Activated T-helper 2 cell treated with anti-CD3 and anti-CD28 coated beads, Interferon-gamma antibody, Interleukin-2, Interleukin-4, amounts not matched to agents 10 μg/mL and 5 μg/mL and 100 μg/mL, durations not matched to agents 14 hours and 24 hours and 36 hours (primary cell): ENCODE measurements at places on chromosomes 4 and X. TPM values are rescaled to one million over a fixed set of nuclear protein-coding genes. Genes with fewer than 3 reads are reported as not detected.

- no peak for DNase-seq
Measured at GRCh38 chrX:52015794-52016193, 53.2 kb downstream of the MAGED4B start.

DNA sequence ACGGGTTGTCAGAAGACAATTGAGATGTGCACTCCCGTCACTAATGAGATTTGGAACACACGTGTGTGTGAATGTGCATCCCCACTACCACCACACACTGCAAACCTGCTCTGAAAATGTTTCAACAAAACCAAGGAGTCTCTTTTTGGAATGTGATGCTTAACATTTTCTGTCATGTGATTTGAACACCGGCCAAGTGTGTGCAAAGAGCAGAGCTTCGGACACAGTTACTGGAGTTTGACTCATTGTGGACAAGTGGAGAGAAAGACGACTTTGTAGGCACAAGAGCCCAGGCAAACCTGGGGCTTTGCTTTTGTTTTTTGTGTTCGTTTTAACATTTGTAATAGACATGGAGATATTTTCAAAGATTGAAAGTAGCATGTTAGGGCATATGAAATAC, 49.2 kb downstream of the CCKAR start:
- DNase-seq = no peak

DNA sequence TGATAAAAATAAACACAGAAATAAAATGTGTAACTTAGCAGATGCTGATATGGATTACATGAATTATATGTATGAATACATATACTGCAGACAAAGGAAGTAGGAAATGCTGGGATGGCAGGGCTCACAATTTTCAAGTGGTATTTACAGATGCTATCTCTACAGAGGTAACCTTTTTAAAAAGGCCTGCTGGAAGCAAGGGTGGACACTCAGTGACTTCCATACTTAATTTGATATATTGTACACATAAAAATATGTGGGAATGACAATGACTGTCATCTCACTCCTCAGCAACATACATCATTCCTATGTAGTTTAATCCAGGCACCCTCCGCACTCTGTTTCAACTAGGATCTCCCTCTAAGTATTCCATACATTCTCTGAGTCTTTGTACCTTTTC, 452.9 kb downstream of the DTHD1 start:
- no peak for DNase-seq

DNA sequence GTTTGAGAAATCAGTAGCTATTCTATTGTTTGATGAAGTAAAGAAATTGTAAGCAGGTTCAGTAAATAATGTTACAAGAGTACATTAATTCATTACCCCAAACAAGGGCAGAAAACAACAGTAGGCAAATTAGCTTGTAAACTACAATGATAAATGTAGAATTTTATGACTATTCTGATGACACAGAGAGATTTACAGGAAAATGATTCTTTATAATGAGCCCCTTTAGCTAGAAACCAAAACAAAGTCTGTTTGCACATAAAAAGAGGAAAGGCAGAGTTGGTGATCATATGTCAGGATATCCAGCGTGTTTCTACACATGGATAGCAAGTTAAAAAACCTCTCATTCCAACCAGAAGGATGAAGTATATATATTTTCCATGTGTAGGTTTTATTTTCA, 204.8 kb downstream of the CFAP299 start:
- DNase-seq = no peak

DNA sequence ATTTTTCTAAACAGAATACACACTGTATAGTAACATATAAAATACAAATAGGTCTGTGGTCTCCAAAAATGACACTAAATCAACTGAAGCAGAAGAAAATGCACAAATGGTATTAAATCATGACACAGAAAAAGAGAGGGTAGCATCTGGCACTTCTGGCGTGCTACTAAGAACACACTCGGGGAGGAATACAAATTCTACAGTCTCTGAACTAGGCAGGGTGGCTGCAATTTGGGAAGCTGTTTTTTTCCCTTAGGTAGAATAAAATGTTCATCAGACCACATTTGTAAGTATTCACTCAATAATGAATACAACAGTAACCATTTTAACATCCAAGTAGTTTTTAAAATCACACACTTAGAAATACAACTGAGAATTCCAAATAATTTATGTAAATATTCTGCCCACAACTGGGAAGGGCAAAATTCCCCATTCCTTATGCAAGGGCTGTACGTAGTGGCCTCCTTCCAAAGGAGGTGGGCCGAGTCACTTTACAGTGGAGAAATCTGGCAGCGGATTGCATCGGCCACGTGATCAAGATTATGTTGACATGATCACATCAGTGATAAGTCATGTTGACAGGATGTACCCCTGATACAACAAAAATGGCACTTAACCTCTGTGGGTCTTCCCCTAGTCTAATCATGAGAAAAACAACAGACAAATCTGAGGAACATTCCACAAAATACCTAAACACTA, 101.1 kb downstream of the TSPAN5 start:
- DNase-seq = no peak

DNA sequence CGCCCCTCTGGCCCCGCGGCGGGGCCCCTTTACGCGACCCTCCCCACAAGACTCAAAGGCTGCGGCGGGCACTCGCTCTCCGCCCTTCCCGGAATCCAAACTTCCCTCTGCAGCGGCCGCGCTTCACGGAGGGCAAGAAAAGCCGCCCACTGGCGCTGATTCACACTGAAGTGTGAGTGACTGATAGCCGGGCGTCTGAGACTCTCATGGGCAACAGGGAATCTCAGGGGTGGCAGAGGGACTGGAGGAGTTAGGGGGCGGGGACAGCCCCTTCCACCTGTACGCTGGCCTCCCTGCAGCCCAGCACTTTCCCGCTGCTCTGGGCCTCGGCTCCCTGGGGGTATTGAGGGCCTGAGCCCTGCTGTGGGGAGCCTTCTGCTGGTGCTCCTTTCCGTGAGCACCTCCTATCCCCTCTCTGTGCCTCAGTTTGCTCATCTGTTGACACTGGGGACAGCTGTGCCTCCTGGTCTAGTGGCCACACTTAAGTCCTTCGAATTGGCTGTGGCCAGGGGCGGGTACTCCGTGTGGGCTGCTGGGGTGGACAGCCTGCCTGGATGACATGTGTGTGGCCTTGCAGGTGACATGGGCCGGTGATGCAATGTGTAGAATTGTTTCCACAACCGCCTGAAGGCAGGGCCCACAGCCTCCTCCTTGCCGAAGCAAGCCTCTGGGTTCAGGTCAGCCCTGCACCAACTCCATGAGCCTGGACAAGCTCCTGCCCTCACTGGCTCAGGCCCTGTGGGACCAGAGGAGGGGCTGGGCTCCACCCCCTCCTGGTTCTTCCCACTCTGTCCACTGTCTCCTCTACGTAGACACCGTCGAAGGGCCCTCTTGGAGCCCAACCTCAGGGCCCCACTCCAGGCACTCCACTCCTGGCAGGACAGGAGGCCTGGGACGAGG, 951 bp downstream of the SH3BP2 start:
- no peak for DNase-seq

- no peak for DNase-seq
Measured at GRCh38 chr4:159273141-159273438, 170.2 kb downstream of the RAPGEF2 start.

- no peak for DNase-seq
Measured at GRCh38 chrX:45266456-45266855, 65.8 kb upstream of the DIPK2B start.

GRCh38 chr4:122151982-122152710, at the start of gene BLTP1:
Gene BLTP1 (plus strand): TSS chr4:122152331. CDS start chr4:122170648, 18,317 bp downstream.
- peak; percentile 85 for DNase-seq

- no peak for DNase-seq
Measured at GRCh38 chr4:140887467-140887866, 131.3 kb upstream of the TBC1D9 start.

DNA sequence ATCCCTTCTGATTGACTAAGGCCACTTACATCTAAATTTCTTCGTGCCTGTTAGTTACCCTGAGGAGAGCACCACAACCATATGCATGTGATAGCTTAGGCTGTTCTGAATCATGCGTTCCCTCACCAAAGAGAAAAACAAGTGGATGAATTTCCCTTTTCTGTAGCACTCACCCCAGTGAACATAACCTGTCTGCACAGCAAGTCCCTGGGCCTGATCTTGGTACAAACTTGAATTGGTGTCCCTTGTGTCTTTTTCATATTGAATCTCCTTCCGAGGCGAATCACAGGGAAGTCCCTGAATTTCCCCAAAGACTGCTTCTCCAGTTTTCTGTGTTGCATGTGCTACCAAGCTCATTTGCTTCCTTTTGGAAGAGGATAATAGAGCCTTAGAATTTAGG, 100.4 kb downstream of the KLHL8 start:
- no peak for DNase-seq

Gene ATOH1
- not detected in 2 replicates for total RNA-seq

DNA sequence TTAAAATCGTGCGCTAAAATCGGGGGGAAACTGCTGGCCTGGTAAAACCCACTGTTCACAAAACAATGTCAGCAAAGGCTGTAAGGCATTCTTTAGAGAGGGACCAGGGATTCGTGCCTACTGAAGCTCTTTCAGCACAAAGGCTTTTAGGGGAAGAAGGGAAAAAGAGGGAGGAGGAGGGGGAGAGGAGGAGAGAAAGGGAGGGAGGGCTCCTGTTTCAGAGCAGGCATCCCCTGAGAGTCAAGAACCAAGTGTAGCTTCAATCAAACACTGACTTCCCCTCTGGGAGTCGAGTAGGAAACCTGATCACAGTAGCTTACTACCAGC, 9.5 kb downstream of the BCOR start:
- DNase-seq = no peak

DNA sequence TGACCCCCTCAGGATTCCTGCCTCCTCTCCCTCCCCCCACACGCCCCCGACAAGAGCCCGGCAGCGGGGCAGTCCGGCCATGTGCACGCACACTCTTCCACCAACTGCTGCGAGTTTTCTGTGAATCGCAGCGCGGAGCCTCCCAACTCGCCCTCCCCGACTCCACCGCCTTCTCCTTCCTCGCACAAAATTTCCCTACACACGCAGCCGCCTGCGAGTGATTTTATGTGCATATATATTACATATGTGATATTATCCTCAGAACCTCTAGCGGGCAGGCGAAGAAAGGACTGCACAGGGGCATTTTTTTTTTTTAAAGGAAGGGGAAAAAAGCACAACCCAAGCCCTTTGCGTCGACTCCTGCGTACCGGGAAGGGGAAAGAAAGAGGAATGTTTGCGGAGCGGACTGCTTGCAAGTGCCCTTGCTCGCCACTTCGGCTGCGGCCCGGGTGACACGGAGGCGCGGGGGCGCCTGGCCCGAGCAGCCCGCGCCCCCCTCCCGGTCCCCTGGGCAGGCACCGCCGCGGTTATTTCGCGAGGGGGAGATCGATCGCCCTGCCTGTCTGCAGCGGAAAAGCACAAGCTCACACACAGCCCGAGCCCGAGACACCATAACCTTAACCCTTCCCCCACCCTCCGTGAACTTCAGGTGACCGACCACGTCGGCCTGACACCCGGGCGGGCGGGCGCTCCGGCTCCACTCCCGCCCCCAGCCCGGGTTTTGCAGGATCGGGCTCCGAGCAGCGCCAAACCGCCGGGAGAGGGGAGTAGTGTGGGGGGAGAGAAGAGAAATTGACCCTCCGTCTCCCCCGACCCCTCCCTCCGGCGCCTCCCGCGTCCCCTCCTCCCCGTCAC, 2.3 kb downstream of the ZNF827 start:
- DNase-seq = peak; percentile 58

DNA sequence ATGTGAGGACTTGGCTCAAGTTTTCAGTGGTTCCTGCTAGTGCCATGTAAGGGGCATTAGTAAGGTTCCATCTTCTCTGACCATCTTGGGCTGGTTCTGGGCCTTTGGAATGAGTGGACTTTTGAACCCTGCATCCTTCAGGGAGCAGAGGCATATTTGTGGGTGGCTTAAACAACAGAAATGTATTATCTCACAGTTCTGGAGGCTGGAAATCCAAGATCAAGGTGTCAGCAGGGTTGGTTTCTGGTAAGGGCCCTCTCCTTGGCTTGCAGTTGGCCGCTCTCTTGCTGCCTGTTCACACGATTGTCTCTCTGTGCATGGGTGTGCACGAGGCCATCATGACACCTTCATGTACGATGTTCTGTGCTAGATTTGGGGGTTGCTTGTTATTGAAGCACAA, 21.3 kb downstream of the CCKAR start:
- DNase-seq = no peak

DNA sequence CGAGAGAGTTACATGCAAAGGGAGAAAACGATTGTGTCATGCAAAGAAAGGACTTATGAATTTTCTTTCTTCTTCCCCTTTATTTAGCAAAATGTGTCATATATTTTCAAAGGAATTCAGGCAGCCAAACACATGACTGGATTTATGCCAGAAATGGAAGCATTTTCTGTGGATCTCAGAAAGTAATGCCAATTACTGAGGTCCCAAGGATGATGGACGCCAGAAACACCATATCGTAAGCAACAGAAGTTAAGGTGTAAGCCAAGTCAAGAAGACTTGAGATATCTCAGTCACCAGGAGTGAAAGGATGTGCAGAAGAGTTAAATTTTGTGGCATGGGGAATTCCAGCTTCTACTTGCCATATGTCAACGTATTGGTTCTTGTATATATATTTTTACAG, 255.1 kb downstream of the GBA3 start:
- no peak for DNase-seq

- DNase-seq = no peak
Measured at GRCh38 chrX:44765556-44765955, 78.3 kb upstream of the DUSP21 start.

- DNase-seq = no peak
Measured at GRCh38 chr4:179989975-179990374, 2253.2 kb upstream of the TENM3 start.

GRCh38 chr4:107843391-107843790, 18.7 kb downstream of the SGMS2 start:
- DNase-seq = no peak

Gene CT45A2
- total RNA-seq = not detected in 2 replicates

Gene PDE5A
- total RNA-seq = 0.25 and 0.32 TPM in 2 replicates

Gene MCF2
- 0.46 and 0.66 TPM in 2 replicates for total RNA-seq

- DNase-seq = no peak
Measured at GRCh38 chr4:79620617-79621016, 212.6 kb upstream of the GK2 start.

Gene RHOXF2
- not detected in 2 replicates for total RNA-seq

DNA sequence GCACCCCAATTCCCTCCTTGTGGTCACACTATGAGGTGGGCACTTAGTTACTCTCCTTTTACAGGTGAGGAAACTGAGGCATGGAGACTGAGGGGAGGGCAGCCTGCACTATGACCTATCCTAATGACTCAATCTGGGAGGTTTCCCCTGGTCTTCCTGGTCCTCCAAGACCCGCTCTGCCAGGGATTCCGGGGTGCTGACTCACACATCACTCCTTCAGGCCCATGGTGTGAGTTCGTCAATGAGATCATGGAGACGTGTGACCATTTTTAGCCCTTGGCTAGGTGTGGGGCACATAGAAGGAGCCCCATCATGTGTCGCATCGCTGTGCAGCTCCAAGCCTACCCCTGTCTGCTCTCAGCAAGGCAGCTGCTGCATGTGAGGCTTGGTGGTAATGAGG, 32.4 kb upstream of the BCOR start:
- no peak for DNase-seq

Gene HGFAC
- not detected in 2 replicates for total RNA-seq

- no peak for DNase-seq
Measured at GRCh38 chr4:182291175-182291574, 48.0 kb downstream of the TENM3 start.

Gene RTL3
- not detected in 2 replicates for total RNA-seq
